ENCODE measurements at places on chromosomes 7 and 10. TPM values are rescaled to one million over a fixed set of nuclear protein-coding genes. Genes with fewer than 3 reads are reported as not detected.
A peak's percentile ranks its signal among the peaks of the same experiment; 100 is the strongest.

- no peaks in the 10 kb centered on the region for H3K36me3 ChIP-seq
- H3K27me3 ChIP-seq = no peaks in the 10 kb centered on the region
- DNase-seq = no peak
- no peaks in the 10 kb centered on the region for H3K4me1 ChIP-seq
- no peak overlapping the region for H3K27ac ChIP-seq
- H3K4me3 ChIP-seq = no peak overlapping the region
Measured at GRCh38 chr7:11642841-11643240, 189.2 kb downstream of the THSD7A start.

DNA sequence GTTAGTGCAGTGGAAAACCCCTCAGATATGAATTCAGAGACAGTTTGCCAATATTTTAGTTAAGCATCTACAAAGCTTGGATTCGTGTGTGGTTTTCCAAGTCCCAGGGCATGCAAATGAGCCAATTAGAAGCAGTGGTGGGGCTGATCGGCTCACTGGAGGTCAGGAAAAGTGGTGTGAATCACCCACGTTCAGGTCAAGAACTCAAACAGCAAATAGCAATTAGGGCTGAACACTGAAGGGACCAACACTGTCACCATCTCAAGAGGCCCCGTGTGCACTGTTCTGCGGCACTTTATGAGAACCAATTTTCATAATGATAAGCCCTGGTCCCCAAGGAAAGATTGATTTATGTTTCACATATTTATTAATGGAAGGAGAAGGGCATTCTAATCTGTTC is 68.9 kb downstream of the ADARB2 start:
- no peaks in the 10 kb centered on the region for H3K27me3 ChIP-seq
- no peak overlapping the region for H3K4me3 ChIP-seq
- H3K36me3 ChIP-seq = no peaks in the 10 kb centered on the region
- no peak for DNase-seq
- no peak overlapping the region for H3K27ac ChIP-seq
- no peaks in the 10 kb centered on the region for H3K4me1 ChIP-seq

DNA sequence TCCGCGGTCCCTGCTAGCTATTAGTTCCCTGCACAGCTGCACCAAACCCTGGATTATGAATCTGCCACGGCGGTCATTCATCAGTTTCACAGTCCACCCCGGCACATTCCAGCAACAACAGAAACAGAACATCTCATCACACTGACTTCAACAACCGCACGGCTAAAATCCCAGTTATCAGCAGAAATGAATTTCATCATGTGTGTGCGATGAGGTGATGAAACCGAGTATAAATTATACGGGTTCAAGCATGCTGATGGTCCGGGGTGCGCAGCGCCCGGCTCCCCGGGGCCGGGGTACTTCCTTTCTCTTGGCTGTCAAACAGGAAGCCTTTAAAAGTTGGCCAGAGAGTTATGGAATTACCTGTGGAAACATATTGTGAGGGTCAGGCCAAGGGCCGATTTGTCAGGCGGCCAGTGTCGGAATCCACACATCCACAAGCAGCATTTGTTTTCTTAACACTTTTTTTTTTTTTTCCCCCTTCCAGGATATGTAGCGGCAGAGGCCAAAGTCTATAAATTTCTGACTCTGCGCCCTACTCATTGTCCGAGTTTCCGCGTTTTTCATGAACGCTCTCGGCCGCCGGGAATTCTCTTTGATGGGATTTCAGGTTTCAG is 420.9 kb upstream of the MGMT start:
- H3K36me3 ChIP-seq = no peaks in the 10 kb centered on the region
- no peak for DNase-seq
- no peak overlapping the region for H3K4me3 ChIP-seq
- no peaks in the 10 kb centered on the region for H3K4me1 ChIP-seq

GRCh38 chr7:13850185-13850752 is 139.2 kb downstream of the ETV1 start:
- DNase-seq = peak; percentile 65
- no peaks in the 10 kb centered on the region for H3K27me3 ChIP-seq
- no peak overlapping the region for H3K27ac ChIP-seq
- no peaks in the 10 kb centered on the region for H3K36me3 ChIP-seq
- no peak overlapping the region for H3K4me3 ChIP-seq
- H3K4me1 ChIP-seq = peaks cover 3% of the 10 kb centered on the region

The AP4M1 gene
- polyA plus RNA-seq = 14.2 TPM

The AKR1D1 gene
- polyA plus RNA-seq = 0.05 TPM

The OR2A1 gene
- polyA plus RNA-seq = 0.07 TPM

DNA sequence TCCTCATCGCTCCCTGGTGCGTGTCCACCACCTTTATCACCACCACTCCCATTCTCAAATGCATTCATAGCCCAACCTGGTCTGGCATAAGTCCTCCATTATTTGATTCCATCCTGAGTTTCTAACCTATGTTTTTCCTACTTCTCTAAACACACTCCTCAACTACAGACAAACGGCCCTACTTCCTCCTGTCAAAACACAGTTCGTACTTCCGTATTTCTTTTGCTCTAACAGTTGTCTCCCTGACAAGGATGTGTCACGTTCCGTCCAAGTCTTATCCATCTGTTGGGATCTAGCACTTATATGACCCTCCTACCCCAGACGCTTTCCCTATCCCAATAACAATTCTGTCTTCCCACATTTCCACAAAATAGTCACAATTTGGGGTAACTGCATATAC is 46.8 kb downstream of the DOCK4 start:
- DNase-seq = no peak
- no peaks in the 10 kb centered on the region for H3K4me1 ChIP-seq
- H3K36me3 ChIP-seq = no peaks in the 10 kb centered on the region
- no peak overlapping the region for H3K27ac ChIP-seq
- no peaks in the 10 kb centered on the region for H3K27me3 ChIP-seq

DNA sequence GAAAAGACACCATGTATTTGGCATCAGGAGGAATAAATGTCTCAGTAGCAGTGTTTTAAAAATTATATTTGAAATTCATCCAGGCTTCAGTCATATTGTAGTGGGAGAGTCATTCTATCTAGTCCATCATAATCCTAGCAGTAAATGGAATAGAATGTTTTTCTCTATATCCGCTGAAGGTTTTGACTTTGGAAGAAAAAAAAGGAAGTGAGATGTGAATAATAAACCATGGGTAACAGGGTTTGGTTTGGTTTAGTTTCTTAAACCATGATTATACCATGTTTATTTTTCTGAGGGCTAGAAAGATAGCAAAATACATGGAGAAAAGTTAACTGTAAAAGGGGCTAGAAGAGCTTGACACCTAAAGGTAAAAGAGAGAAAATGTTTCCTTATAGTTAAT is 16.4 kb upstream of the BPGM start:
- no peaks in the 10 kb centered on the region for H3K36me3 ChIP-seq
- no peaks in the 10 kb centered on the region for H3K4me1 ChIP-seq
- no peak for DNase-seq
- no peak overlapping the region for H3K27ac ChIP-seq
- H3K27me3 ChIP-seq = no peaks in the 10 kb centered on the region
- no peak overlapping the region for H3K4me3 ChIP-seq

GRCh38 chr7:44145479-44145968 is 4.4 kb upstream of the MYL7 start:
- no peaks in the 10 kb centered on the region for H3K36me3 ChIP-seq
- H3K27ac ChIP-seq = no peak overlapping the region
- peak overlapping the region; percentile 46 for H3K4me3 ChIP-seq
- H3K4me1 ChIP-seq = peaks cover 8% of the 10 kb centered on the region
- H3K27me3 ChIP-seq = peaks cover 16% of the 10 kb centered on the region

- no peaks in the 10 kb centered on the region for H3K36me3 ChIP-seq
- no peak overlapping the region for H3K27ac ChIP-seq
- peaks cover 18% of the 10 kb centered on the region for H3K4me1 ChIP-seq
- DNase-seq = no peak
Measured at GRCh38 chr10:110852947-110853346, 18.8 kb upstream of the PDCD4 start.

DNA sequence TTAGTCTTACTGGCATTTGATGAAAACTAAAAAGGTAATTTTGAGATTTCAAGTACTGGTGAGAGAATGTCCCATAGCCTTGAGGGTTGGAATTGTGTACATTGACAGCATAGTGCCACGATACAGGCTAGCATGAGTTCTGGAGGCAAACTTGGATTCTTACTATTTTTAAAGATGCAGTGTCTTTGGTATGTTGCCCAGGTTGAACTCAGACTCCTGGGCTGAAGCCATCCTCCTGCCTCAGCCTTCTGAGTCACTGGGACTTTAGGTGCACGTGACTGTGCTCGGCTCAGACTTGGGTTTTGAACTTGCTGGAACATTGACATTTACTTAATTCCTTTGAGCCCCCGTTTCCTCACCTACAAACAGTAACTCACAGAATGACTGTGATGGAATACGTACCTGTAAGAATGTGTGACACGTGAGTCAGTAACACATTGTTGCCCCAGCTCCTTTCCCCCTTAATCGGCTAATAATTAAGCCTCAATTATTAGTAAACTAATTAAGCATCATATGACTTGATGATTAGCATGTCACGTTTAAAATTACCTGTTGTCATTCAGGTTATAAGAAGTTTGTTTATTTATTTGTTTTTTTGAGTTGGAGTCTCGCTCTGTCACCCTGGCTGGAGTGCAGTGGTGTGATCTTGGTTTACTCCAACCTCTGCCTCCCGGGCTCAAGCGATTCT is 10.6 kb downstream of the DNAJB6 start:
- DNase-seq = no peak
- H3K4me1 ChIP-seq = no peaks in the 10 kb centered on the region

- no peak overlapping the region for H3K4me3 ChIP-seq
- no peaks in the 10 kb centered on the region for H3K36me3 ChIP-seq
- DNase-seq = no peak
- H3K27me3 ChIP-seq = no peaks in the 10 kb centered on the region
Measured at GRCh38 chr10:3421537-3422257, 249.1 kb upstream of the PITRM1 start.

The RAPGEF5 gene
- polyA plus RNA-seq = 6.1 TPM

GRCh38 chr7:35624299-35625186 is 70.4 kb downstream of the HERPUD2 start:
- H3K4me1 ChIP-seq = no peaks in the 10 kb centered on the region
- no peaks in the 10 kb centered on the region for H3K27me3 ChIP-seq
- H3K27ac ChIP-seq = no peak overlapping the region

GRCh38 chr10:71290806-71291527 is 28.1 kb upstream of the SLC29A3 start:
- peaks cover 8% of the 10 kb centered on the region for H3K36me3 ChIP-seq
- H3K27me3 ChIP-seq = no peaks in the 10 kb centered on the region
- H3K27ac ChIP-seq = no peak overlapping the region
- H3K4me1 ChIP-seq = no peaks in the 10 kb centered on the region

The EPDR1 gene
- 7.2 TPM for polyA plus RNA-seq

The TMEM176B gene
- 34.7 TPM for polyA plus RNA-seq

DNA sequence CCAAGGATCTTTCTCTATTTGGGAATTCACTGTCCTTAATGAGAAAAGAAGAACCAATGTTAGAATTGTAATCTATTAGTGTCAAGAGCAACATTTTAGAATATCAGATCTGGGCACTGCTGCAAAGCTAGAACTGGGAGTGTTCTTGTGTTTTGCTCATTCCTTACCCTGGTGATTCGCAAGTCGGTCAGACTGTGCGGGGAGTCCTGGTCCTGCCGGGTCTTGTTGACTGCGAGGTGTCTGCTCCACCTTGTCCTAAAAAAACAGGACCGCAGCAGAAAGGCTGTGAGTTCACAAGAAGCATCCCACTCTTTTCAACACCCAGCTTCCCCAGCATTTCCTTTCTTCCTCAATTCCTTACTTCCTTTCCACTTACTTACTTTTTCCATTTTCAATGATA is 79.0 kb downstream of the GRB10 start:
- H3K27me3 ChIP-seq = no peaks in the 10 kb centered on the region
- no peaks in the 10 kb centered on the region for H3K36me3 ChIP-seq
- H3K27ac ChIP-seq = no peak overlapping the region
- no peak overlapping the region for H3K4me3 ChIP-seq
- no peak for DNase-seq
- no peaks in the 10 kb centered on the region for H3K4me1 ChIP-seq

The LIPM gene
- 0.57 TPM for polyA plus RNA-seq

The SRRM3 gene
- 1.4 TPM for polyA plus RNA-seq

DNA sequence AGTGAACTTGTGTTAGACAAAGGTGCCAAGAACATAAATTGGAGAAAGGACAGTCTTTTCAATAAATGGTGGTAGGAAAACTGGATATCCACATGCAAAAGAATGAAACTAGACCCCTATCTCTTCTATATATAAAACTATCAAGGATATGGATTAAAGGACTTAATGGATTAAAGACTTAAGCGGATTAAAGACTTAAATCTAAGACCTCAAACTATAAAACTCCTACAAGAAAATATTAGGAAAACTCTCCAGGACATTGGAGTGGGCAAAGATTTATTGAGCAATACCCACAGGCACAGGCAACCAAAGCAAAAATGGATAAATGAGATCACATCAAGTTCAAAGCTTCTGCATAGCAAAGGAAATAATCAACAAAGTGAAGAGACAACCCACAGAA is 242.9 kb upstream of the MEOX2 start:
- no peak overlapping the region for H3K27ac ChIP-seq
- no peak for DNase-seq
- no peaks in the 10 kb centered on the region for H3K4me1 ChIP-seq
- no peak overlapping the region for H3K4me3 ChIP-seq
- H3K27me3 ChIP-seq = no peaks in the 10 kb centered on the region

The TEX36 gene
- polyA plus RNA-seq = not detected

DNA sequence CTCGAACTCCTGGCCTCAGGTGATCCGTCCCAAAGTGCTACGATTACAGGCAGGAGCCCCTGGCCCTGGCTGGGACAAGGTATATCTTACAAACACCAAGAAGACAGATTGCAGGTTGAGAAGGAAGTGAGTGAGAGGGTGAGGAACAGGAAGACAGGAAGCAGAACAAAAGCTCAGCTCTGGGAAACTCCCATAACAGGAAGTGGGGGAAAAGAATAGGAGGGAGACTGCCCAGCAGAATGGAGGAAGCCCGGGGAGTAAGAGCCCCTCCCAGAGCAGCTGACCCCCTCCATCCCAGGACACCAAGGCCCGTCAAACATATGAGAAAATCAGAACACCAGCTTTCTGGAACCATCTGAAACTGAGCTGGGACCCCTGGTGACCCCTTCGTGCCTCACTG is 2.9 kb downstream of the TECPR1 start:
- H3K27me3 ChIP-seq = no peaks in the 10 kb centered on the region
- no peak for DNase-seq
- H3K27ac ChIP-seq = peak overlapping the region; percentile 48
- peaks cover 28% of the 10 kb centered on the region for H3K4me1 ChIP-seq
- H3K36me3 ChIP-seq = peaks cover 27% of the 10 kb centered on the region

GRCh38 chr10:30022590-30022989 is 36.8 kb downstream of the JCAD start:
- no peak for DNase-seq
- peaks cover 21% of the 10 kb centered on the region for H3K4me1 ChIP-seq
- peaks cover 6% of the 10 kb centered on the region for H3K27me3 ChIP-seq
- no peak overlapping the region for H3K4me3 ChIP-seq
- H3K27ac ChIP-seq = no peak overlapping the region
- no peaks in the 10 kb centered on the region for H3K36me3 ChIP-seq

- DNase-seq = no peak
- no peaks in the 10 kb centered on the region for H3K36me3 ChIP-seq
- peaks cover 3% of the 10 kb centered on the region for H3K4me1 ChIP-seq
- H3K4me3 ChIP-seq = no peak overlapping the region
- H3K27ac ChIP-seq = no peak overlapping the region
- H3K27me3 ChIP-seq = peaks cover 80% of the 10 kb centered on the region
Measured at GRCh38 chr7:27215356-27215755, 15.5 kb upstream of the HOXA13 start.

The CALML5 gene
- 368 TPM for polyA plus RNA-seq

The DNAH11 gene
- 3.9 TPM for polyA plus RNA-seq

The CLDN12 gene
- 12.7 TPM for polyA plus RNA-seq

The IFIT1B gene
- 0.07 TPM for polyA plus RNA-seq

The CAMK2B gene
- 3.1 TPM for polyA plus RNA-seq

The DNAJC30 gene
- polyA plus RNA-seq = 8.0 TPM

GRCh38 chr7:39161903-39162302 is 184.2 kb downstream of the POU6F2 start:
- H3K4me3 ChIP-seq = no peak overlapping the region
- no peaks in the 10 kb centered on the region for H3K4me1 ChIP-seq
- H3K27me3 ChIP-seq = no peaks in the 10 kb centered on the region
- no peak overlapping the region for H3K27ac ChIP-seq
- no peaks in the 10 kb centered on the region for H3K36me3 ChIP-seq
- no peak for DNase-seq
